ENCODE measurements at places on chromosomes 12 and 14. TPM values are rescaled to one million over a fixed set of nuclear protein-coding genes. Genes with fewer than 3 reads are reported as not detected.

DNA sequence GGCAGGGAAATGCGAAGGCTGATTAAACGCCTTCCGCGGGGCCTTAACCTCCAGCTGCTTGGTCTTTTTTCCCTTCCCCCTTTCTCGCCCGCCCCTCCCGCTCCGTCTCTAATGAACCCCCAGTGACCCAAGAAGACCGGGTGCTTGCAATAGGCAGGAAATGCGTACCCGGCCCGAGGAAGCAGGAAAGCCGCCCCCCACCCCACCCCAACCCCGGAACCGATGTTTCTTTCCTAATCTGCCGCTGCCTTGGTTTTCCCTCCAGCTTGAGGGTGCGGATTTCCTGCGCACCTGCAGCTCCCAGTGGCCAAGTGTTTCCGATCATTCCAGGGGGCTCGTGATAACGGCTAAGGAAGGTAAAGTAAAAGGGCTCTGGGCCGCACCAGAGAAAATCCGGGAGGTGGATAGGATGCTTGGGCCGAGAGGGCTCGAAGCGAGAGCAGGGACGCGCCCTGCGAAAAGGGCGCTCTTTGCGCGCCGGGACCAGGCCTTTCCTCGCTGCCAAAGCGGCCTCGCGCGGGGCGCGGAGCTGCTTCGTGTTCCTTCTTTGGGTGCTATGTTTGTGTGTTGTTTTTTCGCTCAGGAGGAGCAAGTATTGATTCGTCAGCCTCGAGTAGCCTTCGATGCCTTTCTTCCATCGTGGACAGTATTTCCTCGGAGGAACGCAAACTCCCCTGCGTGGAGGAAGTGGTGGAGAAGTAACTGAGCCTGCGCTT, 983 bp downstream of the MYF6 start:
- no peak overlapping the region for H3K4me3 ChIP-seq
- H3K27me3 ChIP-seq = no peaks in the 10 kb centered on the region
- no peaks in the 10 kb centered on the region for H3K4me1 ChIP-seq

- DNase-seq = peak; percentile 85
- H3K4me3 ChIP-seq = peak overlapping the region; percentile 72
- peaks cover 89% of the 10 kb centered on the region for H3K4me1 ChIP-seq
- H3K36me3 ChIP-seq = no peaks in the 10 kb centered on the region
- no peaks in the 10 kb centered on the region for H3K27me3 ChIP-seq
Observed at GRCh38 chr14:65318636-65319506, 93.7 kb upstream of the FUT8 start.

DNA sequence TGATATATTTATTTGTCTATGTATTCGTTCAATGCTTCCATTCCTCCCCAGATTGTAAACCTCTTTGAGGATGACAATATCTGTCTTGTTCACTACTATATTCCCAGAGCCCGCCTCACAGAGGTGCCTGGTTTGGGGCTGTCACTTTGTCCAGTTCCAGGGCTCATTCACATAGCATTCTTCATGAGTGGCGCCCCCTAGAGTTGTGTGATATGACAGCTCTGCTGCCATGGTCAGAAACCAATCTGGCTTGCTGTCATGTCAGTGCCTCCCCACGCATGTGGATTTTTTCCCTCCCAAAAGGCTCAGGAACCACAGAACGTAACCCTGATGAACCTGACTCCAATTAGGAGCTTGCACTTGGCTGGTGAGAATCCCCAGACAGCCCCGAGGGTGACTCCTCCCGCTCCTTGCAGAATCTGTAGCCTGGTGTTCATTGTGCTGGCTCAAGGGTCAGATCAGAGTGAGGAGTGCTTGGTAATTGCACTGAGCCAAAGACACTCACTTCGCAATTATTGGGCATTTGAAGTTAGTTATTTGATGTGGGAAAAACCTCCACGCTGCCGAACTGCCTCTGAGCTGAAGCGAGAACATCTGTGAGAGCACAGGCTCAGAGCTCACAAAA, 145.5 kb downstream of the PTPN11 start:
- no peaks in the 10 kb centered on the region for H3K27me3 ChIP-seq
- no peaks in the 10 kb centered on the region for H3K4me1 ChIP-seq
- H3K27ac ChIP-seq = no peak overlapping the region
- no peak overlapping the region for H3K4me3 ChIP-seq

DNA sequence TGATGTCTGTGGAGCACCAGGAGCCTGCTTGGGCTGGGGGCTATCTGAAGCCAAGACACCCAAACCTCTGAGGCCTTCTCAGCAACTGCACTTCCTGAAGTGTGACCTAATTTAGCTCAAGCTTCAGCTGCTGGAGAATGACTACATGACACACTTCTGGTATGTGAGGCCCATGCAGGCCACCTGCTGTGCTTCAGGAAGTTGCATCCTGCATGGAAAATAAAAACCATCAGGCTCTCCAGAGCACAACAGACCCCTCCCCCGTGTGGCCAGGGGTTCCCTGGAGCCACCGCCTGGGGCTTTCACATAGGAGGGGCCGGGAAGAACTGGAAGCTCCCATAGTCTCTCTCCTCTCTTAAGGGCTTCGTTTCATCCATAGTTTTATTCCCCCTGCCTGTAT, 217.7 kb downstream of the SLC15A4 start:
- H3K27ac ChIP-seq = no peak overlapping the region
- H3K27me3 ChIP-seq = no peaks in the 10 kb centered on the region
- no peak overlapping the region for H3K4me3 ChIP-seq
- no peaks in the 10 kb centered on the region for H3K36me3 ChIP-seq

DNA sequence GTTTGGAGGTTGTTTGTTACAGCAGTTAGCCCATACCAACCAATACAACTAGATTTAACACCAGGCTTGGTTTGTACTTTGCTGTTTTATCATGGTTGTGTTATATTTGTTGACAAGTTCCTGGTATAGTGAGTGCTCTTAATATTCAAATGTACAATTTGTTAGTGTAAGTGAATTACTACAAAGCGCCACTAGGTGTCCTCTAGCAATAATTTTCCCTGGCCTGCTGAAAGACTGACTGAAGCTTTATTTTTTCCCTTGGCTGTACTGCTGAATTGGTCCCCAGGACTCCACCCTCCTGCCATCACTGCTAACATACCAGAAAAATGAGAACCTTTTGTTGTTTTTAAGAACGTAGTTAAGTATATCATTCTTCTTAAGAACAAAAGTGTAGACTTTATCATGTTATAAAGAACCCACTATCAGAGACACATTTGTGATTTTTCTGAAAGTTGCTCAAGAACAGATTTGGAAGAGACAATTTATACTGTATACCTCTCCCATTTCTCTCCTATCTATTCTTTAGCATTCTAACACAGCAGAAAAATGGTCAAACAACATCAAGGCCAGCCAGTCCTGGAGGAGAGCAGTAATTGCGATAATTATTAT, 75.3 kb upstream of the FAR2 start:
- no peak overlapping the region for H3K4me3 ChIP-seq
- H3K4me1 ChIP-seq = no peaks in the 10 kb centered on the region
- no peak overlapping the region for H3K27ac ChIP-seq
- peaks cover 2% of the 10 kb centered on the region for H3K27me3 ChIP-seq

- H3K36me3 ChIP-seq = no peaks in the 10 kb centered on the region
- H3K4me1 ChIP-seq = peaks cover 14% of the 10 kb centered on the region
- no peak overlapping the region for H3K27ac ChIP-seq
- H3K4me3 ChIP-seq = no peak overlapping the region
- H3K27me3 ChIP-seq = peaks cover 9% of the 10 kb centered on the region
Observed at GRCh38 chr14:50862036-50862570, 9.8 kb upstream of the ABHD12B start.

GRCh38 chr14:96267916-96268315, 11.9 kb downstream of the BDKRB1 start:
- H3K4me3 ChIP-seq = no peak overlapping the region
- no peaks in the 10 kb centered on the region for H3K27me3 ChIP-seq
- no peak for DNase-seq

- no peak overlapping the region for H3K4me3 ChIP-seq
- DNase-seq = no peak
- no peaks in the 10 kb centered on the region for H3K4me1 ChIP-seq
- H3K36me3 ChIP-seq = no peaks in the 10 kb centered on the region
- no peak overlapping the region for H3K27ac ChIP-seq
- H3K27me3 ChIP-seq = no peaks in the 10 kb centered on the region
Observed at GRCh38 chr12:126198516-126198915, 1133.3 kb downstream of the AACS start.

DNA sequence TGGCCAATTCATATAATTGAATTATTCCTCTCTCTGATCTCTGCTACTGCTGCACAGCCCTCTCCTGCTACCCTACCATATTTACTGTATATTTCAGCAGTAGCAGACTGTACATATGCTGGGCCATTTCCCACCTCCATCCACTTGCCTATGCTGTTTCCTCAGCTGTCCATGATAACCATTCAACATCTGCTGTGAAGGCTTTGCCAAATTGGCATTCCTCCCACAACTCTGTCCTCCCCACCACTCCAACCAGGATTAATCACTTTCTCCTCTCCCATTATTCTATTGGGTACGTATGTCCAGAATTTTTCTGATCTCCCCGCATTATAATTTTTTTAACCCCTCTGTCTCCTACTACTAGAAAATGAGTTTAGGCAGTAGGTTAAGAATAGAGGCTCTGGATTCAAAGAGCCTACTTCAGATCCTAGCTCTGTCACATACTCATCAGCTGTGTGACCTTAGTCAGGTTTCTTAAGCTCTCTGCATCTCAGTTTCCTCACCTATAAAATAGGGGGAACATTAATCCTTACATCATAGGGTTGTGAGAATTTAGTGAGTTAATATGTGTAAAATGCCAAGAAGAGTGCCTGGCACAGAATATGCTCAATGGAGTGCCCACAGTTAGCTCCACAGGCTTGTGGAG, 123.3 kb downstream of the KICS2 start:
- no peaks in the 10 kb centered on the region for H3K27me3 ChIP-seq
- DNase-seq = no peak
- H3K27ac ChIP-seq = no peak overlapping the region
- H3K4me3 ChIP-seq = no peak overlapping the region
- no peaks in the 10 kb centered on the region for H3K4me1 ChIP-seq

GRCh38 chr12:9687228-9687627, 17.7 kb downstream of the CLEC2D start:
- H3K27me3 ChIP-seq = no peaks in the 10 kb centered on the region
- H3K4me3 ChIP-seq = no peak overlapping the region
- no peak for DNase-seq
- H3K27ac ChIP-seq = peak overlapping the region; percentile 67

DNA sequence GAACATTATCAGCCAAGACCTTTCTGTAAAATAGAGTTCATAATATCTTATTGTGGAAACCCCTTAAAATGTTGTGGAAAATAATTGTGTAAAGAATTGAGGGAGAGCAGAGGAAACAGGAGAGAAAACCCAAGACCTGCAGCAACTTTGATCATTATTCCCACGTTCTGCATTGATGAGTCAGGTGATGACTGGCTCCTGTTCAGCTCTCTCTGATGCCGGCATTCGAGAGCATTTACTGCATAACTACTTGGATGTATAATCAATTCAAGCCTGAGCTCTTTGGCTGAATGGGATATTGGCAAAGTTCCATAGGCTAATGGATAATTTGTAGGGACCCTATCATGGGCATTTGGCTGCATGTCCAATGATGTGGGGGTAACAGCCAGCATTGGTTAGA, 176.3 kb upstream of the ARID2 start:
- DNase-seq = no peak
- no peaks in the 10 kb centered on the region for H3K27me3 ChIP-seq
- no peaks in the 10 kb centered on the region for H3K4me1 ChIP-seq
- no peak overlapping the region for H3K4me3 ChIP-seq

DNA sequence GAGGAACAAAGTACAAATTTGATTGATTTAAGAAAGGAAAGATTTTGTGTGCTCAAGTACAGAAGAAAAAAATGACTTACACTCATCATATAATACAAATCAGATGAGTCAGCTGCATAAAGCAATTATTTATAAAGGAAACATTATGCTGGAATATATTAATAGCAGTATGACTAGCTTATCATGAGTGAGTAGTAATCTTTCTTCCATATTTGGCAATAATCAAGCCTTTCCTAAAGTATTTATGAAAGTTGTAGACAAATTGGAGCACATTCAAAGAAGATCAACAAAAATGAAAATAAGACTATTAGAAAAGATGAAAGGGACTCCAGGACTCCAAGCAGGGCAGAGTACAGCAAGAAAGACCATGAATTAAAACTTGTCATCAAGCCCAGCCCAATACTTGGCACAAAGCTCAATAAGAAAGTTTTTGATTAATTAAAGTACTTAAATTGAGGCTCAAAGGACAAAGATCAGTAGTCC, 32.8 kb downstream of the CCER1 start:
- H3K4me3 ChIP-seq = no peak overlapping the region
- DNase-seq = no peak
- no peaks in the 10 kb centered on the region for H3K36me3 ChIP-seq

DNA sequence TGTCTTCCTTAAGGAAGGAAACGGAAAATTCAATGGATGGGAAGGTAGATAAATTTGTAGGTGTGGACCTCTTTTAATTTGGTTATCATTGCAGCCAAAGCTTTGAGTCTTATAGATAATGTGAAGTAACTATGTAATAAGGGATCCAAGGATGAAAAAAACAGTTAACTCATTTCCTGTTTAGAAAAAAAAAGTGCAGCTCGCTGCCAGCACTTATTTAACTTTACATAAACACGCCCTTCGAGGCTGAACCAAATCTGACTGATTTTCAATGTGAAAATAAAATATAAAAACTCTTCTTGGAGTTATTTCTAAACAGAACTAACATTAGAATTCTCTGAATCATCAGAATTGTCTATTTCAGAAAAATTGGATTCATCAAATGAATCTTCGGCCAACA, 7.0 kb downstream of the NUBPL start:
- H3K27me3 ChIP-seq = no peaks in the 10 kb centered on the region
- DNase-seq = no peak
- peaks cover 2% of the 10 kb centered on the region for H3K36me3 ChIP-seq
- no peaks in the 10 kb centered on the region for H3K4me1 ChIP-seq

GRCh38 chr14:53391631-53392285, 238.6 kb upstream of the DDHD1 start:
- no peak for DNase-seq
- no peaks in the 10 kb centered on the region for H3K27me3 ChIP-seq
- no peak overlapping the region for H3K4me3 ChIP-seq
- H3K4me1 ChIP-seq = no peaks in the 10 kb centered on the region
- H3K27ac ChIP-seq = no peak overlapping the region
- H3K36me3 ChIP-seq = no peaks in the 10 kb centered on the region

- no peaks in the 10 kb centered on the region for H3K36me3 ChIP-seq
- H3K27me3 ChIP-seq = no peaks in the 10 kb centered on the region
- H3K4me1 ChIP-seq = no peaks in the 10 kb centered on the region
- H3K4me3 ChIP-seq = no peak overlapping the region
Observed at GRCh38 chr12:100758083-100758482, 36.5 kb upstream of the ANO4 start.

DNA sequence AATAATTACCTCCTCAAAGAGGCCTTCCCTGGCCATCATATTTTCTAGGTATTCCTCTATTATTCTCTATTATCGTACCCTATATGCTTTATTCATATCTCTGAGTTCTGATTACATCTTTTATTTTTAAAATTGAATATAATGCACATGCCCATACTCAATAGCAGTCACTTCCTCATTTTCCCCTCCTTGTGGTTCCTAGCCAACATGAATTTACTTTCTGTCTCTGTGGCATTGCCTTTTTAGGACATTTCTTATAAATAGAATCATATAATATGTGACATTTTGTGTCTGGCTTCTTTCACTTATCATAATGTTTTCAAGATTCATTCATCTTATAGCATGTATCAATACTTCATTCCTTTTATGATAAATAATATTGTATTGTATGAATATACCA, 74.4 kb upstream of the TRHDE start:
- DNase-seq = no peak
- H3K27ac ChIP-seq = no peak overlapping the region
- H3K4me1 ChIP-seq = no peaks in the 10 kb centered on the region
- no peak overlapping the region for H3K4me3 ChIP-seq

Gene ADCY4
- polyA plus RNA-seq = 3.4 TPM

Gene ASIC1
- not detected for polyA plus RNA-seq

Gene PLEKHH1
- polyA plus RNA-seq = 0.37 TPM

Gene GLI1
- 5.4 TPM for polyA plus RNA-seq

Gene FAM186B
- 0.13 TPM for polyA plus RNA-seq

Gene CABP1
- polyA plus RNA-seq = not detected
